ENCODE measurements at places on chromosomes 5 and 9. TPM values are rescaled to one million over a fixed set of nuclear protein-coding genes. Genes with fewer than 3 reads are reported as not detected.

The CDKN2B-AS1 gene
- total RNA-seq: 0.37 TPM

The HSD17B3 gene
- total RNA-seq: 3.5 TPM

- peak overlapping the region; percentile 96 for H3K27ac ChIP-seq
- no peak for DNase-seq
- no peaks in the 10 kb centered on the region for H3K4me1 ChIP-seq
- H3K36me3 ChIP-seq: no peaks in the 10 kb centered on the region
- peak overlapping the region; percentile 60 for H3K4me3 ChIP-seq
Observed at GRCh38 chr9:91420501-91421127, 3.0 kb downstream of the NFIL3 start.

The CLPTM1L gene
- 155 TPM for total RNA-seq

The NUDT12 gene
- 19.9 TPM for total RNA-seq

The STXBP1 gene
- 2.4 TPM for total RNA-seq

The CCDC152 gene
- 1.2 TPM for total RNA-seq

DNA sequence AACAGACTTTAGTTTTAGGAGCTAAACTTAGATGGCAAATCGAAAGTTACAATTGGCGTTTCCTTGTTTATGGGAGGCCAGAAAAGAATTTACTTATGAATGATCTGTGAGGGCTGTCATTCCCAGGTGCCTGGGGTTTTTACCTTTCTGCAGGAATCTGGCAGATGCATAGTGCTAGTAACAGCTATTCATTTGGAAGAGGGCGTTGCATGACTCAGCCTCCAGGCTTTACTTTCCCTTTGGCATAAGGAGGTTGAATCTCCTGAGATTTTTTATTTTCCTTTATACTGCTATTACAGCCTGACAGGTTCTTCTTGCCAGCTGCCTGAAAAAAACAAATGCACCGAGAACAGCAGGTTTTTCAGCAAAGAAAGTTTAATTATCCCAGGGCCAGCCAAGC lies 30.0 kb downstream of the CARD6 start:
- DNase-seq: no peak
- no peaks in the 10 kb centered on the region for H3K4me1 ChIP-seq
- H3K27me3 ChIP-seq: no peaks in the 10 kb centered on the region
- no peaks in the 10 kb centered on the region for H3K36me3 ChIP-seq
- no peak overlapping the region for H3K27ac ChIP-seq

GRCh38 chr9:38012767-38013450 lies 56.1 kb downstream of the SHB start:
- no peaks in the 10 kb centered on the region for H3K27me3 ChIP-seq
- H3K36me3 ChIP-seq: no peaks in the 10 kb centered on the region
- no peak overlapping the region for H3K4me3 ChIP-seq
- no peaks in the 10 kb centered on the region for H3K4me1 ChIP-seq
- no peak for DNase-seq

- peaks cover 11% of the 10 kb centered on the region for H3K27me3 ChIP-seq
- H3K27ac ChIP-seq: no peak overlapping the region
- H3K36me3 ChIP-seq: no peaks in the 10 kb centered on the region
- peak; percentile 48 for DNase-seq
- H3K4me1 ChIP-seq: no peaks in the 10 kb centered on the region
- no peak overlapping the region for H3K4me3 ChIP-seq
Observed at GRCh38 chr5:76081811-76082771, 1.1 kb upstream of the SV2C start.

DNA sequence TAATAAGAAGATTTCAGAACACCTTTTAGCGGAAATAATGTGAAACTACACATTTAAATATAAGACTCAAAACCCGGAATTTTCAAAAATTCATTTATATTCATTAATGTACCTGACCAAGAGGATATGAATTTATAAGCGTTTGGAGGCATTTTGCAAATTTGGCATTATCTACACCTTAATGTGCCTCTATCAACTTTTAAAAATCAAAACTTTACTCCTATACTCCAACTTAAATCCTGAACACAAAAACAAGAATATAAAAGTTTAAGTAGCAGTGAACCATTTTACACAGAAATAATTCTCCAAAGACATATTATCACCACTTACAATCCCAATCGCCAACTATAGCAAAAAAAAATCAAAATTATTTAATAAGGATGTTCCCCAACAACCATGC lies 3.9 kb downstream of the ZNF608 start:
- no peaks in the 10 kb centered on the region for H3K4me1 ChIP-seq

The MYMK gene
- total RNA-seq: not detected

DNA sequence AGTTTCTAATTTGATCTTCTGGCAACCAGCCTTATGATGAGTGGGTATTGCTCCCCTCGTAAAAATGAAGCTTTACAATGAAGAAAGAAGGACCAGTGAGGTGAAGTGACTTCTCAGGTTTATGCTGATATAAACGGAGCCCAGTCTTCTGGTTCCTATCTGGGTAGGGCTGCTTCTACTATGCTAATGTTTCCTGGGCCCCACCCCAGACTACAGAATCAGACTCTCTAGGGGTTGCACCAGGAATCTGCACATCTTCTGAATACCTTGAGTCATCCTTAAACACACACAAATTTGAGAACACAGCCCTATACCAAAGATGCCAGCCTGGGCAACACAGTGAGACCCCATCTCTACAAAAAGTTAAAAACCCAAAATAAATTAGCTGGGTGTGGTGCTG lies 16.2 kb downstream of the BTF3 start:
- no peaks in the 10 kb centered on the region for H3K27me3 ChIP-seq
- H3K36me3 ChIP-seq: no peaks in the 10 kb centered on the region
- H3K4me1 ChIP-seq: no peaks in the 10 kb centered on the region
- no peak for DNase-seq

The DAB2 gene
- total RNA-seq: 14.6 TPM

- no peaks in the 10 kb centered on the region for H3K27me3 ChIP-seq
- H3K4me3 ChIP-seq: no peak overlapping the region
- H3K4me1 ChIP-seq: no peaks in the 10 kb centered on the region
- H3K36me3 ChIP-seq: no peaks in the 10 kb centered on the region
- no peak overlapping the region for H3K27ac ChIP-seq
Observed at GRCh38 chr9:114643896-114644295, 13.7 kb downstream of the TEX53 start.

GRCh38 chr9:107700847-107701246 lies 211.3 kb upstream of the KLF4 start:
- no peaks in the 10 kb centered on the region for H3K36me3 ChIP-seq
- H3K27me3 ChIP-seq: no peaks in the 10 kb centered on the region
- no peak overlapping the region for H3K4me3 ChIP-seq
- no peaks in the 10 kb centered on the region for H3K4me1 ChIP-seq
- no peak for DNase-seq
- no peak overlapping the region for H3K27ac ChIP-seq

The PAEP gene
- not detected for total RNA-seq

The PNPLA7 gene
- total RNA-seq: 6.2 TPM

GRCh38 chr5:141672841-141673813 lies 8.9 kb downstream of the ARAP3 start:
- H3K36me3 ChIP-seq: no peaks in the 10 kb centered on the region
- no peaks in the 10 kb centered on the region for H3K27me3 ChIP-seq
- no peak overlapping the region for H3K4me3 ChIP-seq
- H3K27ac ChIP-seq: no peak overlapping the region
- no peak for DNase-seq
- no peaks in the 10 kb centered on the region for H3K4me1 ChIP-seq

DNA sequence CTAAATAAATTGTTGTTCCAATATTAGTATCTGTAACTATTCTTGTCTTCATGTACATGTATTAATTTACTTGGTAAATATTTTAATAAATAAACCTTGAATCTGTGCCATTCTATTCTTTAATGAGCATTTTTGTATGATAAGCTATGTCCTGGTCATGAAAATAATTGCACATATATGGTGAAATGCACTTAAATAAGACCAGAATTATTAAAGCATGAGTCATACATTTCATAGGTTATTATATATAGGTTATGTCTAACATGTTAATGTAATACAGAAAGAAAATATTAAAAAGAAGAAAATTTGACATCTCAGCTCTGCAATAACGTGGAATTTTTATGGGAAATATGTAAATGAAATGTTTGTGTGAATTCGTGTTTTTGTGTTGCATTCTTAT lies 1168.1 kb downstream of the TAF11L14 start:
- DNase-seq: no peak
- H3K4me1 ChIP-seq: no peaks in the 10 kb centered on the region
- no peak overlapping the region for H3K27ac ChIP-seq
- no peaks in the 10 kb centered on the region for H3K27me3 ChIP-seq

The TMEM252 gene
- total RNA-seq: not detected

DNA sequence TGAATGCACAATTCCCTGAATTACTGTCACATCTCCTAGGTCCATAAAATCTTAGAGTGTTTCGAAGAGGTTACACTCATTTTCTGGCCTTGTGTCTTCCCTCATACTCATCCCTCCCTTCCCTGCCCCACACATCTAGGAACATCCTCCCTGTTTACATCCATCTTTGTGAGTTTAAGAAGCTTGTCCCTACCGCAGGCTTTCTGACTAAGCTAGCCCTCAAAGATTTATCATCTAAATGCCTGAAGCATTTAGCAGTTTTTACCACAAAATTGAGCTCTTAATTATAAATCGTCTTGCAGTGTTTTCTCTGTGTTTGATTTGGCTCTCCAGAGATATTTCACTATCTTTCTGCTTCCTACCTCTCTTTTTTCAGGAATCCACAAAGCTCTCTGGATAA lies 374.8 kb downstream of the KIAA0825 start:
- H3K27me3 ChIP-seq: no peaks in the 10 kb centered on the region
- H3K4me3 ChIP-seq: no peak overlapping the region
- no peaks in the 10 kb centered on the region for H3K36me3 ChIP-seq

- no peaks in the 10 kb centered on the region for H3K4me1 ChIP-seq
- DNase-seq: peak; percentile 24
- H3K27ac ChIP-seq: peak overlapping the region; percentile 60
Observed at GRCh38 chr9:128703616-128704355, 1.5 kb downstream of the PKN3 start.

DNA sequence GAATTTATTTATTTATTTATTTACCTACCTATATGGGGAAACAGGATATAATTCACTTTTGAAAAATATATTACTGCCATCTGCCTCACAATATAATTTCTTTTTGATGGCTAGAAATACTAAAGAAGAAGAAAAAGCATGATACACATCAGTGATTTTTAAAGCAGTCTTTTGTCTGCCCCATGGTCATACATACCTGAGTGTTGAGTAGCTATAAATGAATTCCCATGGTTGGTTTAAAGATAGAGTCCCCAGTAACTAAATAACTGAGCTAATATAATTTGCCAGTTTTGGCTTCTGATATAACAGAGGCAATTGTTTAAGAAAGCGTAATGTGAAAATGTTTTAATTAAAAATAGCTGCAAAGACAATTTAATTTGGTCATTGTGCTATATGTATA lies 447.8 kb downstream of the PDE4D start:
- no peaks in the 10 kb centered on the region for H3K36me3 ChIP-seq
- no peak for DNase-seq

GRCh38 chr5:27011274-27011673 lies 27.1 kb downstream of the CDH9 start:
- no peaks in the 10 kb centered on the region for H3K4me1 ChIP-seq
- H3K27ac ChIP-seq: no peak overlapping the region

DNA sequence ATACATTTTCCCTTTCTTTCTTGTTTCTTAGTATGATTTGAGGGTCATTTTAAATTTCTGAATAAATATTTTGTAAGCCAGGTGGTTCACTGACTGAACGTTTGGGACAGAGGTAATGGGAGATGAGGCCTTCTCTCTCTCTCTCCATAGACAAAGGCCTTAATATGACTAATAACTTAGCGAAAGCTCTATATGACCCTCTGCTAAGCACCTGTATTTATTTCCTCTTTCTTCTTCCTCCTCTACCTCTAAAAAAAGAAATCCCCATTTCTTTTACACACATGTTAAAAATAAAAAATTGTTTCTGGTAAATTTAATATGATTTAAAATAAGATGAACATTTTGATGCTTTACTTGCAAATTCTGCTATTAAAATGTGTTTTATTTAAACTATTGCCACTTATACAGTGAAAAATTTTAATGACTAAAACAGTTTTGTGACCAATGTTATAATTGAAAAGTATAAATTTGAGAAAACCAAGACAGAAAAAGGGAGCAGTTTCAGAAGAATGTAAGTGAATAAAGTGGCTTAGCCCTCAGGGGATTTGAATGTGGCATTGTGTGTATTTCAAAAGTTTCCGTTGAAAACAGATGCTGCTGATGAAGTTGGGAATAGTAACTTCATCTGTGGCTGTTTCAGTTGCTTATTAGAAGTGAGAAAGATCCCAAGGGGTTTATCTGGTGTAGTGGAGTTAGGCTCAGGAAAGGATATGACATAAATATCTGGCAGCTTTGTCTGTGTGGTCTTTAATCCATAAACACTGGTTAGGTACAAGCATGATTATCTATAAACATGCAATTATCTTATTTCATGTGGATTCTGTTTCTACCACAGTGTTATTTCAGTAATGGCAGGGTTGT lies 128.6 kb upstream of the GRHPR start:
- H3K27me3 ChIP-seq: no peaks in the 10 kb centered on the region
- no peaks in the 10 kb centered on the region for H3K4me1 ChIP-seq
- H3K27ac ChIP-seq: no peak overlapping the region
- DNase-seq: no peak
- H3K4me3 ChIP-seq: no peak overlapping the region

DNA sequence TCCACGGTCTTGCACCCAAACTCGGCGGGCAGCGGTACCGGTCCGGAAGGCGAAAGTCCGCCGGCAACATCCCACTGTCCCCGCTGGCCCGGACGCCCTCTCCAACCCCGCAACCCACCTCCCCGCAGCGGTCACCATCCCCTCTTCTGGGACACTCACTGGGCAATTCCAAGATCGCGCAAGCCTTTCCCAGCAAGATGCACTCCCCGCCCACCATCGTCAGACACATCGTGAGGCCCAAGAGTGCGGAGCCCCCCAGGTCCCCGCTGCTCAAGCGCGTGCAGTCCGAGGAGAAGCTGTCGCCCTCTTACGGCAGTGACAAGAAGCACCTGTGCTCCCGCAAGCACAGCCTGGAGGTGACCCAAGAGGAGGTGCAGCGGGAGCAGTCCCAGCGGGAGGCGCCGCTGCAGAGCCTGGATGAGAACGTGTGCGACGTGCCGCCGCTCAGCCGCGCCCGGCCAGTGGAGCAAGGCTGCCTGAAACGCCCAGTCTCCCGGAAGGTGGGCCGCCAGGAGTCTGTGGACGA lies 33.3 kb downstream of the CD180 start:
- no peak overlapping the region for H3K4me3 ChIP-seq
- peaks cover 32% of the 10 kb centered on the region for H3K36me3 ChIP-seq
- H3K4me1 ChIP-seq: no peaks in the 10 kb centered on the region
- H3K27me3 ChIP-seq: no peaks in the 10 kb centered on the region

DNA sequence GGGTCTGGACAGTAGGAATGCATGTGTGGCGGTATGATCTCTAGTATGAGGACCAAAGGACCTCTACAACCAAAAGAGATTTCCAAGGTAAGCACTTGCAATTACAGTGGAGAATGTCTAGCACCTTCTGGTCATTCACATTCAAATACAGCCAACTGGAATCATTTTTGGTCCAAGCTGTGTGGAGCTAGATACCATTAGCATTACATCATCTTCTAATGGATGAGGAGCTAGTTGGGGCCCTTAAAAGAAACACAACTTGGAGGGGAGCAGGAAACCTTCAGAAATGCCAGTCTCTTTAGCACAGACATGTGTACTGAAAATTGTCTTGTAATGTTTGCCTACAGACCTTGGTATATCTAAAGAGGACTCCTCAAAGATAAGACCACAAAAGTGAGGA lies 244.7 kb downstream of the BNC2 start:
- DNase-seq: no peak
- no peaks in the 10 kb centered on the region for H3K36me3 ChIP-seq
- H3K4me3 ChIP-seq: no peak overlapping the region
- H3K4me1 ChIP-seq: no peaks in the 10 kb centered on the region

GRCh38 chr9:116027511-116027910 lies 126.1 kb upstream of the PAPPA start:
- H3K27ac ChIP-seq: no peak overlapping the region
- H3K27me3 ChIP-seq: no peaks in the 10 kb centered on the region
- H3K4me1 ChIP-seq: no peaks in the 10 kb centered on the region
- H3K36me3 ChIP-seq: no peaks in the 10 kb centered on the region
- no peak overlapping the region for H3K4me3 ChIP-seq
- no peak for DNase-seq

The MEIKIN gene
- total RNA-seq: not detected

Measured in right lobe of liver (tissue), 6 donors.